ENCODE measurements at places on chromosomes 11 and 22.

DNA sequence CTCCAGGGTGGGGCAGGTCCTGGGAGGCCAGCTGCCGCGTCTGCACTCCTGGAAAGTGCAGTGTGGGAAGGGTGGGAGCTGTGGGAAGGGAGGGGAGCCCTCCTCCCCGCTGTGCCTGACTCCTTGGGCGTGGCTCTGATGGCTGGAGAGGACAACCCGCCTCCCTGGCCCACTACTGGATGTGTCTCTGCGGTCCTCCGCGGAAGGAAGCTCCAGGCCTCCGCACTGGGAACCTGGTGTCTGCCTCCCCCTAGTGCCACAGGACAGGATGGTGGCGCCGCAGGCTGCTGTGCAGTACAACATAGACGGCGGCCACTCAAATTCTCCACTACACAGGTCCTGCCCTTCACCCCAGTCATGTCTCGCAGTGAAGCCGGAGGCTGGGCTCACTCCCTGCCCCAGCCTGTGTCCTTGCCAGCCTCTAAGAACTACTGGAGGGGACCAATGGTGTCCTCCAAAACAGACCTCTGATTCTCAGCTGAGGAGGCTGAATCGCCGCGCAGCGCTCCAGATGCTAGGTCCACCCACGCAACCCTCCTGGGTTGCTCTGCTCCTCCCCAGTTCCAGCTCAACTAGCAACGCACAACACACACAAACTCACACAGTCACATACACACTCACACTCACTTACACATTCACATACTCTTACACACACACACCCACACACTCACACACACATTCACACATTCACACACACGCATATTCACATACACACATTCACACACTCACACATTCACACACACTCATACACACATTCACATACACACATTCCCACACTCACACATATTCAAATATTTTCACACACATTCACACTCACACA is 12.4 kb upstream of the DSCAML1 start:
- DNase-seq, result peak; percentile 64

DNA sequence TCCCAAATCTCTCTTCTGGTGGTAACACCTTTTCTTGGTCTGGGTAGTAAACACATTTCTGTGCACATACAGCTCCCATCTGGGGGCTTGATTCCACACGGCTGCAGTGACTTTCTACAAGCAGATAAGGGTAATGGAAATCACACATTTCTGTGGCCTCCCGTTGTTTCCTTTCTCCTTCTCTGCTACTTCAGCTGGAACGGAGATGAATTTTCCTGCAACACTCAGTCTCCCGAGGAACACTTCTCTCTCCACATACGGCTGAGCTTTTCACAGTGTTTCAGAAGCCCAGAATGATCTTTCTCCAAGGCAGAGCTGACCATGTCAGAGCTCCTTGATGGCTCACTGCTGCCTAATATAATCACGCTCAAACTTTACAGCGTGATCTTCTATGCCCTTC is 364.3 kb upstream of the NARS2 start:
- DNase-seq, result no peak

DNA sequence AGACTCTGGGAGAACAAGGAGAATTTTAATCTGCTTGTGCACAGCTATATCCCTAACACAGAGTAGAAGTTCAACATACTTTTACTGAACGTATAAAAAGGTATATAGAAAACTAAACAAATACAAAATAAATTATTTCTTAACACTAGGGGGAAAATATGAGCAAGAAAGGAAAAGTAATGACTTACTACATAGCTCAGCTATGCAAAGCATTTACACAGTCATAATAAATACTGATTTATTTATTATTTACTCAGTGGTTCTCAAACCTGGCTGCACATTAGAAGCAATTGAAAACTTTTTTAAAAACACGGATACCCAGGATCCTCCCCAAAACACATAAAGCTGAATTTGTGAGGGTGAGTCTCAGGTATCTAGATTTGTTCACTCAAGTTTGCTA is 182.5 kb downstream of the TTC28 start:
- no peak for DNase-seq

DNA sequence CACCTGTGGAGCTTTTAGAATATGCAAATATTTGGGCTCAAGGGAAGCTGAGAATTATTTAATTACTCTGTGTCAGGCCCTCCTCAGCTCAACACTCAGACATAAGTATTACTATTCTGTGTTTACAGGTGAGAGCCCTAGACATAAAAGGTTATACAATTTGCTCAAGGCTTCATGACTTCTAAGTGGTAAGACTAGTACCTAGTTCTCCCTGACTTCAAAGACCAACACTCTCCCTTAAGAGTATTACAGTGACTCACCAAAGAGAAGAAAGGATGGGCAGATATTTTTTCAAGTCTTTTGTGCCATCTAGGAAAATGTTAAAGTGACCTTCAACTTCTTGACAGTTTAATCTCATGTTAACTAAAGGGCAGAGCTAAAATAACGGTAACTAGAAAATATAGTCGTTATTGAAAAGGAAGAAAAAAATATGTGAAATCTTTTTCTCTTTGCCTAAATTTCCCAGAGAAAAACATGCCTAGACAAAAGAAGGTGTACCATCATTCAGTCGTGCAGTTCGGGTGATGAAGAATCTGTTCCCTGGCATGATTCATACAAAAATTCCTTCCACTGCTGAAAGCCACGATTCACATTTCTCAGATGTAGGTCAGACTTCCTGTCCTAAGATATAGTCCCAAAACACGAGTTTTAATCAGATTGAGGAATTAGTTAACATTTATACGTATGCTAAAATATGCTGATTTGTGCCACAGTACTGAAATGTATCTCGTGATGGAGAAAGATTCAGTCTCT is 849.1 kb upstream of the API5 start:
- DNase-seq, result no peak

- no peak for DNase-seq
Observed at GRCh38 chr22:26975865-26976264, 318.5 kb downstream of the MIAT start.

DNA sequence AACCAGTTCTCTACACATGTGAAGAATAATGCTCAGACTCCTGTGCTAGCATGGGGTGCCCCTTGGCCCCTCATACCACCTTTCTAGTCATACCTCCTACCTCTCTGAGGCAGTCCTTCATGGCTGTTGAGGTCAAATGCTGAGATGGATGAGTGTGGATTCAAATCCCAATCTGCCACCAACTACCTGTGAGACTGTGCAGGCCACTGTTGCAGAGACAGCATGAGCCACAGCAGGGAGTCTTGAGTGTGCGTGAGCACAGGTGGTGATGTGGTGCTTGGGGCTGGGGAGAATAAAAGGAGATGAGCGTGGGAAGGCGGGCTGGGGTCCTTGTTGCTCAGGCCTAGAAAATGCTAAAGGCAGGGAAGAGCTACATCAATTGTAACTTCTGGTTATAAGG is 218.0 kb upstream of the E2F8 start:
- no peak for DNase-seq

- DNase-seq, result no peak
Observed at GRCh38 chr22:39309881-39310714, 9.3 kb downstream of the RPL3 start.

- no peak for DNase-seq
Observed at GRCh38 chr11:100777736-100778135, 90.6 kb downstream of the ARHGAP42 start.

DNA sequence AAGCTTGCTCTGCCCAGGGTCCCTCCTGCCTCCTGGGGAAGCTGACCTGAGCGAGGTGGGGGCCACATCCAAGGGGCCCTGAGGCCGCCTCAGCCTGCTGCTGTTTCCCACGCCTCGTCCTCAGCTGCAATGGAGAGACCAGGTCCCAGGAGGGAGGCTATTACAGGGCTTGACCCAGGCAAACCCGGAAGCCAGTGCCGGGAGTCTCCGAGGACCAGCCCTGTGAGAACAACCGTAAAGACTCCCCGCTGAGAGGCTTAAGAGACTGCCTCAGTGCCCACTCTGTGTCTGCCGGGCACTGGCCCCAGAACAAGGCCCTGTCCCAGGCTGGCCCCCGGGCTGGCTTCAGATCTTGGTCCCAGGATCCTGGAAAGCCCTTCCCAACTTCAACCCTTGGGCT is 124.3 kb upstream of the FGF3 start:
- no peak for DNase-seq

- DNase-seq, result peak; percentile 79
Observed at GRCh38 chr11:114059278-114059983, at the start of gene ZBTB16. TSS of gene ZBTB16 (plus strand) at chr11:114059711. CDS start at chr11:114063301, 3,590 bp downstream.

GRCh38 chr11:80841675-80842074 is 1400.8 kb upstream of the TENM4 start:
- DNase-seq, result no peak

GRCh38 chr22:22360014-22360413 is 115.4 kb downstream of the VPREB1 start:
- no peak for DNase-seq

DNA sequence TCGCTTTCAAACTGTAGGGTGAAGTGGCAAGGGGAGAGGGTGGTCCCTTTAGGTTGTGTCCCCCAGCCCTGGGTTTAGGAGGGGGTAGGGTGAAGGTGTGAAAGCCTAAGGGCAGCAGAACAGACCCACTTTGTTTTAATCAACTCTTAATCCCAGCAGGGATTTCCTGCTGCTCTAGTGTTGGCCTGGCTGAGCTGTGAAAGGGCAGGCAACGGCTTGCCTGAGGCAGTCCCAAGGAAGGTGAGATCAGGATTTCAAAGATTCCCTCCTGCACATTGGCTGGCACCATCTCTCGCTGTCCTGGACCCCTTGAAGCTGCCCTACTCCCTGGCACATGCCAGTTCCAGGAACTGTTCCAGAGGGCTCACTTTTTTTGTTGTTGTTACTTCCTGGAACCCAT is 221.3 kb downstream of the INSC start:
- DNase-seq, result no peak

DNA sequence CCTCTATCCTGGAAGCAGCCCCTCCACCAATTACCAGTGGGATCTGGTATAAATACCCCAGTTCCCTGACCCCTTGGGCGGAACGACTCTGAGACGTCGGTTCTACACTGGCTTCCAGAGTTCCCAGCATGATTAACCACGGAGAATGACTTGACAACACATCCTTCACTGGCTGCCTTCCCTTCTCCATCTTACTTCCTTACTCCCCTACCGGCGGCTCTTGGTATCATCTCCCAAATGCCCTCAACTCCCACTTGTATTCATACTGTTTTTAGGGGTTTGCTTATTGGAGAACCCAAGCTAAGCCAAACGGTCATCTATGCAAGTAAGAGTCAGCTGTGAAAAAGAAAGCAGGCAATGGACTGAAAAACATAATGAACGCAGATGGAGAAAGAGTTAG is 56.1 kb downstream of the APOL3 start:
- DNase-seq, result no peak

DNA sequence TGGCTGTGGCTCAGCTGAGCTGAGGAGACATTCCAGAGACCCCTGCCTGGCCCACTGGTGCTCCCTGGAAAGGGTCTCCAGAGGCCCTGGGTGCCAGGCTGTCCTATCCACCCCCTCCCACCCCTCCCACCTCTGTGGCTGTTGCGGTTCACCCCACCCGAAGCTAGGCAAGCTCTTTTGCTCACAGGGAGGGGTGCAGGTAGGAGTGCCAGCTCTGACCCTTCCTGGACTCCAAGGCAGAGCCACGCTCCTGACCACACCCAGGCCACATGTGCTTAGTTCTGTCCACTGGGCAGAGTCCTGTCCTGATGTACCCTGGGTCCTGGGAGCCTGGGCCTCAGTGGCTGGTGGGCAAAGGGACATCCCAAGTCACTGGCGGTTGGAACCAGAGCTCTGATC is 16.4 kb downstream of the IL17REL start:
- DNase-seq, result no peak

DNA sequence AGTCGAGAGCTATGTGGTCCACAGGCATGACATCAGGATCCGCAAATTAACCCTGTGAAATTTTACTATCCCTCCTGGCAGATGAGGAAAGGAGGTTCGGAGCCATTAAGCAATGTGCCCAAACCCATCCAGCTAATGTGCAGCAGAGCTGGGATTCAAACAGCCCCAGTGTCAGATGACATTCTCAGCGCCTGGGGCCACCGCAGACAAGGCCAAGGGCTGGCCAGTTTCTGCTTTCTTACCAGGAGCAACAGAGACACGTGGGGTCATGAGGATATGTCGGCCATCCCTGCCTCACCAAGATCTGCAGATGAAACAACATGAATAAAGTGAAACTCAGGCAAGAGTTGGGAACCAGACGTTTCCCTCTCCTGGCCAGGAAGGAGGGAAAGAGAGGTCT is 110.2 kb downstream of the TENM4 start:
- no peak for DNase-seq

GRCh38 chr11:15783619-15784018 is 572.7 kb downstream of the SOX6 start:
- DNase-seq, result no peak

GRCh38 chr11:73622926-73623593 is 23.3 kb upstream of the PLEKHB1 start:
- no peak for DNase-seq

- no peak for DNase-seq
Observed at GRCh38 chr11:45485070-45485707, 180.2 kb downstream of the CHST1 start.

DNA sequence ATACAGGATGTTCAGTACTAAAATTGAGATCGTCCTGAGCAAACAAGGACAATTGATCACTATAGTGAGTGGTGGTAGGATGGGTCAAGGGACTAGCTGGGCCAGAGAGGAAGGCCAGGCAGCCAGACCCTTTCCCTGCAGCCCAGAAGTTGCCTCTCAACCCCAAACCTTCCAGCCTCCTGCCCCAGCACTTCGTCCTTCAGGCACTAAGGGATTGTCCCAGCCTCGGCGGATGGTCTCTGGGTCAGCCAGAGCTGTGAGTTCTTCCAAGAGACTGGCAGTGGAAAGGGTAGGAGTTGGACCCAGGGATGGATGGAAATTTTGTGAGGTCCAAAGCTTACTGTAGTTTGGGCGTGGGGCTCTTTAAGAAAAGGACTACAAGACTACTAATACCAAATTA is 3.6 kb upstream of the LMO1 start:
- no peak for DNase-seq

GRCh38 chr22:26479792-26480610 is 3.6 kb downstream of the HPS4 start:
- no peak for DNase-seq

DNA sequence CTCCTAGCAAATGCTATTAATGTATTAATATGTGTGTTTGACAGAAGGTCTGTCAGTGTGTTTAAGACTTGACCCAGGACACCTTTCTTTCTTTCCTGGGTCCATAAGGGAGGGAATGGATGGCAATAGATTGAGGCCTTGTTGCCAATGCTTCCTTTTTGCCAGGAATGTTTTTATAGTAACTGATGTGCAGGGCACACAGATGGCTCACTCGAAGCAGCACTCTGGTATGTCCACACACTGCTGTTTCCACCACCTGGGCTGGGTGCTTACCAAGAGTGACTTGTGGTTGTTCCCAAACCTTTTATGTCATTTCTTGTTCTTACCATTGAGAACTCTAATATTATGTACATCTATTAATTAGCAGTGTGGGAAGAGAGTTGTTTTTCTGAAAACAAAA is 396.9 kb upstream of the SYN3 start:
- DNase-seq, result no peak

DNA sequence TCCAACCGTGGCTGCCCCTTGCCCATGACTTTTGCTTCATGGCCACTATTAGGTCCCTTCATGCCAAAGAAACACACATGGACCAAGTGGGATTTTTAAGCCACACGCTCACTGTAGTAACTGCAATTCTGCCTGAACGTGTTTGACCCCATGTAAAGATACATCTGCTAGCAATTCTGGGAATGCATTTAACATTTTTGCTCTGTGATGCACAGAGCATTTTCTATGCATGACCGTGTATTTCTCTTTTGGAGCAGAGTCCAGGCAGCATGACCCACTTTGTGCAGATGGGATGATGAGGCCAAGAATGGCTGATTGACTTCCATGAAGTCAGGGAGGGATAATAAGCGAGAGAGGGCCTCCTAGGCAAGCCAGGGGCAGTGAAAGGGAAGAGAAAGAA is 108.5 kb downstream of the TP53I11 start:
- no peak for DNase-seq

- no peak for DNase-seq
Observed at GRCh38 chr11:17001806-17002205, 12.4 kb downstream of the PLEKHA7 start.
